ENCODE measurements at places on chromosomes 1 and 21.
A peak's percentile ranks its signal among the peaks of the same experiment; 100 is the strongest.

GRCh38 chr1:109191377-109191776 lies 22.3 kb upstream of the SARS1 start:
- DNase-seq = no peak

DNA sequence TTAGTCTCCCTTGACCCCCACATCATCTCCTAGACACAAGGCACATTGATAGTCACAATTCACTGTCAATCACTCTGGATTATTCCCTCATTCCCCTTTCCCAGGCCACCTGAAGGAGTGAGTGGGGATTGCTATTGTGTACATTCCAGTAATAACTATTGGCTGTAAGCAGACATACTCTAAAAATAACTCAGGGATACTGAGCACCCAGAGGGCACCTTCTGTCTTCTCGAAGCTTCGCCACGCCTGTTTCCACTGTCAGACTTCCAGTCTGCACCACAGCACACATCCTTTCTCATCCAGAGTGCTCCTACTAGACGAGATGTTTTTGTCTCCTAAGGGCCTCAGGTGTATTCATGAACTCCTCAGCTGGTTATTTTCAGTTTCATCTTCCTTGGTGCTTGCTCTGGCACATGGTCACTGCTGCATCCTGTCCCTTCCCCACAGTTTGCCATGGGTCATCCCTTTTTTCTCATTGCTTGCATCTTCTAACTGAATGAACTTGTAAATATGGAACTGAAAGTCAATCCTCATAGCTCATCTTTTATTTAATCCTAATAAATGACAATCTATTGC lies 848 bp upstream of the APOBEC4 start:
- no peak for DNase-seq

DNA sequence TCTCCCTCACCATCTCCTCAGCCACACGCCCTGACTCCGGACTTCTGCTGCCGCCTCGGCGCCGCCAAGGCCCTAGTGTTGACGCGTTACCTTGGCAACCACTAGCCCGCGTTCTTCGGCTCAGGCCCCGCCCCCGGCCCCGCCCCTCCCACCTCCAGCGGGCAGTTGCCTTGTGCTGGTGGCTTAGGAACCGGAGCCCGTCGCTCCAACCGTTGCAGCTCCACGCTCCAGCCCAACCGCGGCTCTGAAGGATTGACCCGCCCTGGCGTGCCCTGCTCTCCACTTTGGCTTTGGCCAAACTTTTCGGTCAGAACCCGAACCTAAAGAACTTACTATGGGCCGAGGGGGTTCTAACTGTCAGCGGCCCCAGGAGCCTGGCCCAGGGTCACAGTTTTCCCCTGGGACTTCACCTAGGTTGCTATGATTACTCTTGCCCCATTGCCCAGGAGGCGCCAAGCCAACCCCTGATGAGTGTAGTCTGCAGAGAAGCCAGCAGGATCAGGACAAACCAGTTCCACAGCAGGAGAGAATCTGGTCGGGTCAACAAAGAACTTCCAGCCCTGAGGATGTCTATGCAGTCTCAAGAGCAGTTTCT lies at the start of gene CFAP45:
CFAP45 (minus strand) TSS at position 80 of the 595 bp plus-strand sequence; CDS start at position 13, 67 bp downstream.
- DNase-seq = peak; percentile 91

GRCh38 chr1:5373281-5373680 lies 618.9 kb downstream of the NPHP4 start:
- DNase-seq = no peak

DNA sequence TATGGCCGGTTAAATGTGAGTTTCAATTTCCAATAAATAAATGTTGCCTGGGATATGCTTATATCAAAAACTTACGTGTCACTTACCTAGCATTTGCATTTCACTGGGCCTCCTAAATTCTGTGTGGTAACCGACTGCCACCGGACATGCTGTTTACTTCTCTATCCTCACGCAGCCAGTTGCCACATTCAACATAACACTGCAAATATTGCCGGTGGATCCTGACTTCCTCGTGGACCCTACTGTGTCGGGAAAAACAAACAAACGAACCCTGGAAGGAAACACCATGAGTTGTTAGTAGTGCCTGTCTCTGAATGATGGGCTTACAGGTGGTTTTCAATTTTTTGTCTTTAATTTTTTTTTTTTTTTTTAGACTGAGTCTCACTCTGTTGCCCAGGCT lies 54.1 kb downstream of the RIPK4 start:
- no peak for DNase-seq

Data from Right ventricle myocardium superior (tissue), 1 donor.